ENCODE measurements at places on chromosomes 12 and 14.
A peak's percentile ranks its signal among the peaks of the same experiment; 100 is the strongest.

DNA sequence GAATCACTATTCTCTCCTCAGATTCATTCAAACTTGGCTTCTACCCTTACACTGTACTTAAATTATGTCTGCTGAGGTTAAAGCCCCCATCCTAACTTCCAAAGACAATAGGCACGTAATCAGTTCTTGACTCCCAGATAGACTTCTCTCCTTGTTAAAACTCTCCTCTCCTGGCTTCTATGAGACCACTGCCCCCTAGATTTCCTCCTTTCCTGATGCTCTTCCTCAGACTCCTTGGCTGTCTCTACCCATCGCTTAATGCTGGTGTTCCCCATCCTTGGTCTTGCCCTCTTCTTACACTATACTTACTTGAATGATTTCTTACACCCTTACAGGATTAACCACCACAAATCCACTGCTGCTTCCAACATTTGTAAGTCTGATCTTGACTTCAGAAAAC, 32.8 kb downstream of the TC2N start:
- H3K4me3 ChIP-seq, result no peak overlapping the region
- H3K27ac ChIP-seq, result no peak overlapping the region
- no peaks in the 10 kb centered on the region for H3K36me3 ChIP-seq
- H3K27me3 ChIP-seq, result peaks cover 3% of the 10 kb centered on the region
- H3K4me1 ChIP-seq, result peaks cover 59% of the 10 kb centered on the region

DNA sequence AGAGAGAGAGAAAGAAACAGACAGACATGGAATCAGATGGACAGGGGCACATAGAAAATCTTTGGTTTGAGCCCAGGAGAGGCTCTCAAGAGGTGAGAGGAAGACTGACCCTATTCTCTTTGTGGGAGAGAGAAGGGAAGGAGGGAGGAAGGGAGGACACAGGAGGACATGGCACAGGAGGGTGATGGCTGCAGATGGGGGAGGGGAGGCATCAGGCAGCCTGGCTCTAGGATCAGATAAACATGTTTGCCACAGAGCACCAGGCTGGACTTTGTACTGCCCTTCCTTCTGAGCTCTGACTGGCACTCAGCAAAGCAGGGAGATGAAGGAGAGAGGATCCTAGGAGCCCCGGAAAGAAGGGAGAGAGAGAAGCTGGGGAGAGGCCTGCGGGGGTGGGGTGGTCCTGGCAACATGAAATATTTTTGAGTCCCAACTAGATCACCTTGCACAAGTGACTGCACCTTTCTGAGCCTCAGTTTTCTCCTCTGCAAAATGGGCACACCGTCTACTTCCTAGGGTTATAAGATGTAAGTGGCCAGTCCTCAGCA, 6.1 kb downstream of the HNF1A start:
- no peaks in the 10 kb centered on the region for H3K27me3 ChIP-seq
- no peak for DNase-seq
- H3K4me3 ChIP-seq, result no peak overlapping the region
- H3K4me1 ChIP-seq, result no peaks in the 10 kb centered on the region

- no peaks in the 10 kb centered on the region for H3K36me3 ChIP-seq
- no peak overlapping the region for H3K27ac ChIP-seq
- no peak overlapping the region for H3K4me3 ChIP-seq
- no peak for DNase-seq
- no peaks in the 10 kb centered on the region for H3K27me3 ChIP-seq
Observed at GRCh38 chr12:42356344-42356743, 30.4 kb downstream of the PPHLN1 start.

GRCh38 chr14:53924753-53925152, 31.9 kb downstream of the BMP4 start:
- H3K36me3 ChIP-seq, result no peaks in the 10 kb centered on the region
- H3K4me3 ChIP-seq, result no peak overlapping the region
- H3K27ac ChIP-seq, result no peak overlapping the region

DNA sequence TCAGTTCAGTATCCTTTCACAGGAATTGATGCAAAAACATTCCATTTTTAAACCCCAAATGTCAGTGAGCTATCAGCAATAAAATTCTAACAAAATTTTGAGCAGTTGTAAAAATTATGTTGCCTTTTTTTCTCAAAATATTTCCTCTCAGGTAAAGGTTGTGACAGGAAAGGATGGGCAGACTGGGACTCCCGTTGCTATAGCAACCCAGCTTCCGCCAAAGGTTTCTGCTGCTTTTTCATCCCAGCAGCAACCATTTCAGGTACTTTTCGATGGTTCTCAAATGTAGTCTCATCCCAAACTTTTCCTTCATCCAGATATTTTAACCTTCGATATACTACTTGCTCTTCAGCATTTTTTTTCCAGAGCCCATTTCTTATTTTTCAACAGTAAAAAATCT, 13.6 kb downstream of the EP400 start:
- peaks cover 23% of the 10 kb centered on the region for H3K4me1 ChIP-seq
- no peak overlapping the region for H3K4me3 ChIP-seq
- no peak overlapping the region for H3K27ac ChIP-seq
- no peak for DNase-seq
- H3K27me3 ChIP-seq, result no peaks in the 10 kb centered on the region

GRCh38 chr12:32025906-32026305, 66.7 kb downstream of the RESF1 start:
- no peaks in the 10 kb centered on the region for H3K27me3 ChIP-seq
- no peaks in the 10 kb centered on the region for H3K4me1 ChIP-seq
- H3K36me3 ChIP-seq, result no peaks in the 10 kb centered on the region
- H3K27ac ChIP-seq, result no peak overlapping the region
- H3K4me3 ChIP-seq, result no peak overlapping the region
- DNase-seq, result no peak

DNA sequence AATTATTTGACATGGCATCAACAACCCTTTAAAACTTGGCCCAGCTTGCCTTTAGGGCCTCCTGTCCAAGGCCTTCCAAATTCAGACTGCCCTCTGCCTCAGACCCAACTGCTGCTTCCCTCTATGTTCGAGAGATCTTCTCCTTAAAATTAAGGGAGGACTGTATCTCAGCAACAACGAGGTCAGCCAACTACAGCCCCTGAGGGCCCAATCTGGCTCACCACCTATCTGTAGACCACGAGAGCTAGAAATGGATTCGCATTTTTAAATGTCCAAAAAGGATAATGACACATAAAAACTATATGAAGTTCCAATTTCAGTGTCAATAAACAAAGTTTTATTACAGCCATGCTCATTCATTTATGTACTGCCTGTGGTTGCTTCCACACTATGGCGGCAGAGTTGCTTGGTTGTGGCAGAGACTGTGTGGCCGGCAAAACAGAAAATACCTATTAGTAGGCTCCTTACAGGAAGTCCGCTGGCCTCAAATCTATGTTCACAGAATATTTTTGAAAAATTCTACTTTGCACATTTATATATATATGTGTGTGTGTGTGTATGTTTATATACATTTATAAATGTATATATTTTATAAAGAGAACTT, 1026.9 kb downstream of the BCL11B start:
- DNase-seq, result no peak
- H3K36me3 ChIP-seq, result no peaks in the 10 kb centered on the region
- no peaks in the 10 kb centered on the region for H3K27me3 ChIP-seq
- no peaks in the 10 kb centered on the region for H3K4me1 ChIP-seq

DNA sequence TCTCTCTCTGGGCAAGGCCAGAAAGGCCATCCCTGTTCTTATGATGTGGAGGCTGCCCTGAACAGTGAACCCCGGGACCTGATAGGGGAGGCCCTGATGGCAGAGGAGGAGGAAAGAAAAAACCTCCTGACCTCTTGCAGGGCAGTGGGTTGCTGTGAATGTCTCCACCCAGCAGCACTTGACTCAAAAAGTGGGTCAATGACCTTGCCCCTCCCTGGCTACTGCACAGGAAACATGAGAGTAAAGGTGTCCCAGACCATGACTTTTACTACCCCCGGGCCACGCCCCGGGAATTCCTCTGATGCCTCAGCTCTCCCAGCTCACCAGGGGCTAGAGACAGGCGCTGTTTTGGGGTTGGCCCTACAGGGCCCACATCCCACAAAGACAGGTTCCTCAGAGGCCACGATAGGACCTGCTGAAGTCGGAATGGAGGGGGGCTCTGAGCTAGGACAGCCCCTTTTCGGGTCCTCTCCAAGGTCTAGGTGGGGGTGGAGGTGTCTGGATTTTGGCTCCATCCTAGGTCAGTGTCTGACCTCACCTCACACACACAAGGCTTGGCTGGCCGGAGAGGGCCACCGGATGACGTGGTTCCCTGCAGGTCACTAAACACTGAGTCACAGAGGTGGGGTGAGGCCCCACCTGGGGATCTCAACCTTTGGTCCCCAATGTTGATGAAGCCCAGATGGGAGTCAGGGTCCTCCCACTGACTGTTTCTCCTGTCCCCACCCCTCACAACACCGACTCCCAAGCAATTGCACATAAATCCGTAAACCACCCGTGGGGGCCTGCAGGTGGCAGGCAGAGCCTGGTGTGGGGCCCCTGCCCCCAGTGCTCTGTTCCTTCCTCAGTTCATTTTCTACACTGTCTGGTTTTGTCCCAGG, 1.6 kb downstream of the RHOF start:
- peak overlapping the region; percentile 30 for H3K4me3 ChIP-seq
- peak overlapping the region; percentile 100 for H3K27ac ChIP-seq

DNA sequence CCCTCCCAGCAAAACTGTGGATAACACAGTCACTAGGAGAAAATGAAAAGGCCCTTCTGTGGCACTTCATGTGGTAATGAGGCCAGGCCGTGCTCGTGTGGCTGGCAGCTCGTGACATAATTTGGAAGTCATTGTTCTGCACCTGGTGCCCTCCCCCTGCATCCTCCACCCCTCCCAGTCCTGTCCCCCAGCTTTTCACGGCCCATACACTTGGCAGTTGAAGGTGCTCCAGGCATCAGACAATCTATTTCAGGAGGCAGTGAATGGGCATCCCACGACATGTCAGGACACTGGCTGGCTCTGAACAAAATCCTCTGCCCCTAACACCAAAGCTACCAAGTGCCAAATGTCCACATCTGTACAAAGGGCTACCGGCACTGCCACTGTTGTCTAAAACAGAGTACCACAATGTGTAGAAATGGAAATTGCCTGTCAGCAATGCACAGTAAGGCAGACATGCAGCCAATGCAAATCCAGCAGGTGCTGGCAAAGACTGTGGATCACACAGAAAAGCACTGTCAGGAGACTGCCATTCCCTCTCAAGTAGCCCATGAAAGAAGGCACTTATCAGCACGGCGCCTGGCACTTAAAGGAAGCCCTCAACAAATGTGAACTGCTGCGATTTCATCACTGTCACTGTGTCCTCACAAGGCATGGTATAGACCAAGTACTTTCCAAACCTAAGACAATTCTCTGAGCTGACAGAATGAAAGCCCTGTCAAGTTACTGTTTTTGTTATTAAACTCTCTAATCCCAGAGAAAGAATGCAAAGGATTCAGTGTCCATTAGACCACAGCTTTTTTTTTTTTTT, 39.1 kb downstream of the CORO1C start:
- DNase-seq, result no peak
- H3K36me3 ChIP-seq, result peaks cover 9% of the 10 kb centered on the region
- H3K4me1 ChIP-seq, result peaks cover 28% of the 10 kb centered on the region

DNA sequence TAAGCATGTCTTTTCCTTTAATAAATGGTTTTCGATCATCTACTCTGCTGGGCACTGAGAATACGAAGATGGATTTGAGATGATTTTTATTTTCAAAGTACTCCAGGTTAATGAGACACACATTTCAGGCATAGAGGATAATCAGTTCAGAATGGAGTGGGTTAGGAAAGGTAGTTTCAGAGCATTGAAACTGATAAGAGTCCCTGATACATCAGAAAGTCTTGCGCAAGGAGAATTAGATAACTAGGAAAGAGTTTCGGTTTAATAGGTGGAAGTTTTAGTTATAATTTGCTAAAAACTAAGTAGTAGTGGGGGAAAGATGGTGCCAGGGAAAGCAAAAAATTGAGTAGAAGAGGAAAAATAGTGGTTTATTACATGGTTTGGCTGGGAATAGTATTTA, 50.1 kb downstream of the ZDHHC17 start:
- no peak overlapping the region for H3K27ac ChIP-seq
- no peaks in the 10 kb centered on the region for H3K4me1 ChIP-seq
- H3K4me3 ChIP-seq, result no peak overlapping the region
- DNase-seq, result no peak

GRCh38 chr12:64029013-64029857, 184.7 kb downstream of the SRGAP1 start:
- no peak overlapping the region for H3K27ac ChIP-seq
- H3K36me3 ChIP-seq, result no peaks in the 10 kb centered on the region
- no peaks in the 10 kb centered on the region for H3K4me1 ChIP-seq

DNA sequence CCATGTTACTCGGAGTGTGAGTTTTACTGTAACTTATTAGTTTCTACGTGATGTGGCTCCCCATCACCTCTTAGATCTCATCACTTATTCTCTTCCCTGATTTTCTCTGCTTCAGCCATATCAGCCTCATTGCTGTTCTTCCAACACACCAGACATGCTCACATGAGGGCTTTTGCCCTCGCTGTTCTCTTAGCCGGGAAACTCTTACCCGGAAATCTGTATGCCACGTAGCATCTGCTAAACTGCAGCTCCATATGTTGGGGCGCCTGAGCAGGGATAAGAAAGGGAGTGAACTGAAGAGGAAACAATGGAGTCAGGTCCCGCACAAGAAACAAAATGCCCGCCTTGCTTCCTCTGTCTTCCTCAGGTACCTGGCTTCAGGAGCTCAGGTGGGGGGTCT, 16.6 kb downstream of the SMUG1 start:
- peaks cover 34% of the 10 kb centered on the region for H3K27me3 ChIP-seq
- H3K4me3 ChIP-seq, result no peak overlapping the region
- peaks cover under 1% of the 10 kb centered on the region for H3K4me1 ChIP-seq
- DNase-seq, result no peak

GRCh38 chr12:119381471-119382235, 47.1 kb downstream of the CCDC60 start:
- H3K36me3 ChIP-seq, result no peaks in the 10 kb centered on the region
- no peak overlapping the region for H3K27ac ChIP-seq

GRCh38 chr12:86122846-86123468, 133.2 kb downstream of the MGAT4C start:
- H3K36me3 ChIP-seq, result no peaks in the 10 kb centered on the region
- H3K27me3 ChIP-seq, result no peaks in the 10 kb centered on the region

- no peak overlapping the region for H3K4me3 ChIP-seq
- H3K27ac ChIP-seq, result peak overlapping the region; percentile 60
- H3K27me3 ChIP-seq, result no peaks in the 10 kb centered on the region
- DNase-seq, result no peak
Observed at GRCh38 chr14:65169351-65169750, 67.0 kb upstream of the MAX start.

DNA sequence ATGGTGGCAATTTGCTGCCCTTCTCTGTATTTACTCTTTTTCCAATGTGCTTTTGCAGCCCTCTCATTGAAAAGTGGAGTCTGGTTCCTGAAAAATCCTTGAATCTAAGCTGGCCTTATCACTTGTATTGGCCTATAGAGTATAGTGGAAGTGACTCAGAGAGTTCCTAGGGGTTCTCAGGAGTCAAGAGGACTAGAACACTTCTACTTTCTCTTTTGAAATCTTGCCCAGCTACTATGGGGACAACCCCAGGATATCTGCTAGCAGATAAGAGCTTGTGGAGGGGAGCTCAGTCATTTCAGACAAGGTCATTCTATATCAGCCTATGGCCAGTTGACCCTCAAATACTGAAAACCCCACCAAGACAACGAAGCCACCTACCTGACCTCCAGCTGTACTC, 26.7 kb upstream of the WSCD2 start:
- H3K27me3 ChIP-seq, result no peaks in the 10 kb centered on the region
- H3K4me3 ChIP-seq, result no peak overlapping the region
- no peak overlapping the region for H3K27ac ChIP-seq
- H3K36me3 ChIP-seq, result no peaks in the 10 kb centered on the region
- H3K4me1 ChIP-seq, result peaks cover 5% of the 10 kb centered on the region

Data from esophagus squamous epithelium (tissue), 5 donors.